ENCODE measurements at places on chromosomes 3 and 15. TPM values are rescaled to one million over a fixed set of nuclear protein-coding genes. Genes with fewer than 3 reads are reported as not detected.

The GOLGA8G gene
- not detected for total RNA-seq

The LMCD1 gene
- 22.4 TPM for total RNA-seq

The CHL1 gene
- not detected for total RNA-seq

The GOLGA8S gene
- 0.50 TPM for total RNA-seq

The ITIH1 gene
- total RNA-seq = not detected

The CCR3 gene
- total RNA-seq = not detected

The FAM227B gene
- total RNA-seq = 9.4 TPM

The PTPRG gene
- 33.2 TPM for total RNA-seq

The MUC4 gene
- 0.96 TPM for total RNA-seq

The GOLGA6D gene
- total RNA-seq = 0.18 TPM

The PLA2G4D gene
- total RNA-seq = not detected

The CRYGS gene
- total RNA-seq = 4.4 TPM

The RBPMS2 gene
- total RNA-seq = 14.6 TPM

The GAP43 gene
- total RNA-seq = 4.2 TPM

The KNG1 gene
- not detected for total RNA-seq

The SPTSSB gene
- 0.74 TPM for total RNA-seq

The RAB6B gene
- 12.8 TPM for total RNA-seq

The CAPN3 gene
- 12.2 TPM for total RNA-seq

The SLC9C1 gene
- total RNA-seq = 0.69 TPM

The SAXO2 gene
- 4.3 TPM for total RNA-seq

The TAGLN3 gene
- 1.8 TPM for total RNA-seq

The SLC12A1 gene
- total RNA-seq = 0.14 TPM

The ARHGEF26 gene
- 6.2 TPM for total RNA-seq

The ANKRD34C gene
- not detected for total RNA-seq

The CP gene
- total RNA-seq = 28.4 TPM

The TLNRD1 gene
- total RNA-seq = 13.0 TPM

The STARD5 gene
- 5.9 TPM for total RNA-seq

The CCDC191 gene
- 8.8 TPM for total RNA-seq

The DNAH12 gene
- total RNA-seq = 0.29 TPM

The TM6SF1 gene
- total RNA-seq = not detected

The GPR27 gene
- 13.4 TPM for total RNA-seq

The GNB5 gene
- 23.1 TPM for total RNA-seq

The FGF12 gene
- total RNA-seq = 0.97 TPM

The ARIH1 gene
- 214 TPM for total RNA-seq

The FGF7 gene
- 5.7 TPM for total RNA-seq

The COLQ gene
- 10.0 TPM for total RNA-seq

The RARRES1 gene
- 51.9 TPM for total RNA-seq

The NECTIN3 gene
- 27.3 TPM for total RNA-seq

The LRTM1 gene
- total RNA-seq = not detected

The MESP1 gene
- 0.89 TPM for total RNA-seq

The DOCK3 gene
- total RNA-seq = 21.4 TPM

The CRABP1 gene
- total RNA-seq = 156 TPM

Data from mesothelial cell of epicardium (in vitro differentiated cells).